Kidney glomerular epithelial cell (primary cell): ENCODE measurements at places on chromosomes 16 and 17.

DNA sequence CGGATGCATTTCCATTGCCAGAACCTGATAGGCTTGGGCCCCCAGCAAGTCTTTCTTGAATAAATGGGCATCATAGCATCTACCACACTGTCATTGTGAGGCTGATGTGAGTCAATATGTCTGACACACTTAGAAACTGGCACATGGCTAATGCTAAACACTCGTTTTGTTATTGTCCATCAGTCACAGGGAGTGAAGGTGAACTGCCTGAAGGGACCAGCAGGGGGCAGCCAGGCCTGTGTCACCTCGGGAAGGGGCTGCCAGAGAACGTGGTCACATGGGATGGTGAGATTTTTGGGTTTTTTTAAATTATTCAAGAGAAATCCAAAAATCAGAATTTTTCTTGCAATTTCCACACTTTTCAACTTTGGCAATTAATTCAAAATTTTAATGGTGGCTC, 831 bp upstream of the RCVRN start:
- DNase-seq = no peak

DNA sequence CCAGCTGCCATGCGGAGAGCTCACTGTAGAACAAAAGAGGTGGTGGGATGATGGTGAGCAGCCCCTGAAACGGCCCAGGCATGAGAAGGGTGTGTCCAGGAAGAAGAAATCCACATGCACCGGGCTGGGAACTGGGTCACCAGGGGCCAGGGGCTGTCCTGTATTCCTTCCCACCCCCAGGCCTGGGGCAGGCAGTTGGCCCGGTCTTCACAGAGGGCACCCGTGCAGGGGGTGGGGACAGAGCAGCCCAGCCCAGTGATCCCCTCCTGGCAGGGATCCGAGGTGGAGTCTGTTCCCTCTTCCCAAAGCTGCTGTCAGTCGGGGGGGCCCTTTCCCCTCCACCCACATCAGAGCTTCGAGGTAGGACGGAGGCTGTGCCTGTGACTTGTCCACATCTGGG, 9.2 kb downstream of the HS3ST6 start:
- no peak for DNase-seq

- DNase-seq = no peak
Measured at GRCh38 chr17:51814521-51814920, 344.0 kb downstream of the CA10 start.

DNA sequence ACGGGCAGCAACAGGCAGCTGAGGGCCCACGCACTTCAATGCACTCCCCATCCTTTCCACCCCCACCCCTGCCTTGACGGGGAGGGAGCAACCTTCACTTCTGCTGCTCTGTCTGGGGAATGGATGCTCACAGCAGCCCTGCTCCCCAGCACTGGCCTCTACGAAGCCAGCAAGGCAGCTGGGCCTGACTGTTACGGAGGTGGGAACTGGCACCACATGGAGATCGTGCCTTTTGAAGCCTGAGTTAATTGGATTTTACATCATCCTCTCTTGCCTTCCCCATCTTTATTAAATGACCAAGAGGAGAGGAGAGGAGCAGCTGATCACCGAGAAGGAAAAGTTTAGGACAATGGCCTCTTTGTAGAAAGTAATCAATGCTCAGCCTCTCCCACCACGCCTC, 187.0 kb upstream of the RPL38 start:
- DNase-seq = no peak

DNA sequence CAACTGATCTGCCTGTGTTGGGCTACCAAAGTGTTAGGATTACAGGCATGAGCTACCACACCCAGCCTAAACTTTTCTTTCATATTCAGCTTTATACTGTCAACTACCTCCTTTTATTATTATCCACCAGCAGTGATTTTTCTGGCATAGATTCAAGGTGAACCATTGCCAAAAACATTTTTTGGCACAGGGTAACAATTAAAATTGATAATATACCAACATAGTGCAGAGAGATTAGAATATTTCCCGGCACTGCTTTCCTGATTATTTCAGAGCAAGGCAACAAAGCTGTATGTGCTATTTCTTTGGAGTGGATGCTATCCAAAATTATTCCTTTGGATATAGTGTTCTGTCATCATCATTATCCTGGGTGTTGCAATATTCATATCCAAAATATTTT, 781.6 kb upstream of the SOX9 start:
- DNase-seq = no peak

DNA sequence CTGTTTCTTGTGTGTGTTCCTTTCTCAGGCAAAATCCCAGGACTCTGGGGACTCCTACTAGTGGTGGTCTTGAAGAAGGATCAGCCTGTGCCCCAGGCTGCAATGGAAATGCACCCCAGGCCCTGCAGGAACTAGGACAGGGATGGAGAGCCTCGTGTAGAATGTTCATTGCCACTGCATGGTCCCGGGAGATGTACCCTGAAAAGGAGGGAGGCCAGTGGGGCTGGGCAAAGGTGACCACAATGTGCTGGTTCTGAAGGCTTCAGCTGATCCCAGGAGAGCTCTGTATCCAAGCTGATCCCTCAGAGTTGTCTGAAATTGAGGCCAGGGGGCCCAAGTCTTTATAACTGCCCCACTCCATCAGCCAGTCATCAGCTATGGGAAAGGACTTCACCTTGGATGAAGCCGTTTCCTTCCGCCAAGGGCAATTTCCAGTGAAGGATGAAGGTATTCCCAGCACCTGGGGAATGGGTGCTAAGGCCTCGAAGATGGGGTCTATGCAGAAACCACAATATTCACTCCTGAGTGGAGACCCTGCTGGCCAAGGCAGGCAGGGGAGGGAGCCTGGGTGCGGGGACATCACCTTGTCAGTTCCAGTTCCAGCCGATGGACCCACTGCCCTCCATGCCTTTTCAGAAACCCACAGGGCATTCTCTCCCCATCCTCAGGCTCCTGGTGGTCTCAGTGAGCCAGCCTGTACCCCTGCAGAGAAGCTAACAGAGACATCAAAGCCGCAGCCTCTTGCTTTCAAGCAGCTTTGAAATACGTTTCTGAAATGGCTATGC, 59.9 kb upstream of the CDH5 start:
- DNase-seq = no peak

- no peak for DNase-seq
Measured at GRCh38 chr17:63436523-63437110, 9.5 kb downstream of the CYB561 start.

- peak; percentile 67 for DNase-seq
Measured at GRCh38 chr17:71765437-71765836, 355.4 kb upstream of the SOX9 start.

GRCh38 chr17:45784741-45785479, 790 bp downstream of the CRHR1 start:
- DNase-seq = no peak

GRCh38 chr16:66901626-66902025, 17.1 kb downstream of the CDH16 start:
- no peak for DNase-seq
